ENCODE measurements at places on chromosomes 16 and 17. TPM values are rescaled to one million over a fixed set of nuclear protein-coding genes. Genes with fewer than 3 reads are reported as not detected.

GRCh38 chr17:78038748-78039288 lies 80.3 kb downstream of the TNRC6C start:
- peak; percentile 50 for ATAC-seq

DNA sequence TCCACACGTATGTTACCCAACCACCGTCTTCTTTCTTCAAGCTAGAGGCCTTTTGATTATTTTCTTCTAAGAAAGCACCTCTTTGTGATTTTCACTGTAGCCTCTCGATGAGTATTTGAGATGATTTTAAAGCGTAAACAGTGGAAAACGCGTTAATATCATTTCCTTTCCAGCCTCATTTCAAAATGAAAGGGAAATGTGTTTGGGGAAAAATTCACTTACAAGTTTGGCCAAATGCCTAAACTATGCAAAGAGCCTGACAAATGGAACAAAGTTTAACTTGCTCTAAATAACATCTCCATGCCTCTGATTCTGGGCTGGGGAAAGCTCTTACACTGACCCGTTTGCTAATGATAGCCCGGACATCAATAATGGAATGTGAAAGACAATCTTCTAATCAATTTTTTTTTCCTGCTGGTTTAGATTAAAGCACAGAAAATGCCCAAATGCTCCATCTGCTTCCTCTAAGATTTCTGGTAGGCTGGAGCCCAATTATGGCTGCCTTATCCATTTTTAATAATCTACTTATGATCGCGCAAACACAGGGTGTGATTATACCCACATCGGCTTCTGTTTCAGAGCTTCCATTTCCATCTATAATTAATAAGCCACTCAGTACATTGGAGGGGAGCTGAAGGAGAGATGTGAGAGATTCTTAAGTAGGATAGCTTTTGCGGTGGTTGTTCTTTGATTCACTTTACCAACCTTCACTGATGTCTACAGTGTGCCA lies 43.5 kb downstream of the HS3ST2 start:
- ATAC-seq, result no peak

DNA sequence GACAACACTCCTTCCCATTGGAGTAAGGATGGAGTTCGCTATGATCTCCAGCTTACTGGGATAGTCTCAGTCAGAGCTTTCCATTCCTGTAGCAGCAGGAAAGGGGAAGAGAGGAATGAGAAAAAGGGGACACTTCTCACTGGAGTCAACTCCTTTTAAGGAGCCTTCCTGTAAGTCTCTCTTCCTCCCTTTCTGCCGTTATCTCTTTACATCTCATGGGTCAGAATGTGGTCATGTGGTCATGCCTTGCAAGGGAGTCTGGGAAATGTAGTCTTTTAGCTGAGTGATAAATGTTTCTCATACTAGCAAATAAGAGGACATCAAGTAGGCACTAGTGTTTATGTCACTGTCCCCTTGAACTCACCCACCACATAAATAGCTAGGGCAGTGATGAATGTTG lies 227.3 kb downstream of the HAPSTR1 start:
- ATAC-seq, result no peak

- no peak for ATAC-seq
Measured at GRCh38 chr16:70611224-70611598, 35.1 kb upstream of the IL34 start.

GRCh38 chr16:778909-779527 lies 9.2 kb downstream of the RPUSD1 start:
- ATAC-seq, result no peak

GRCh38 chr16:35339337-35339736 lies 1879.9 kb downstream of the TP53TG3F start:
- no peak for ATAC-seq

DNA sequence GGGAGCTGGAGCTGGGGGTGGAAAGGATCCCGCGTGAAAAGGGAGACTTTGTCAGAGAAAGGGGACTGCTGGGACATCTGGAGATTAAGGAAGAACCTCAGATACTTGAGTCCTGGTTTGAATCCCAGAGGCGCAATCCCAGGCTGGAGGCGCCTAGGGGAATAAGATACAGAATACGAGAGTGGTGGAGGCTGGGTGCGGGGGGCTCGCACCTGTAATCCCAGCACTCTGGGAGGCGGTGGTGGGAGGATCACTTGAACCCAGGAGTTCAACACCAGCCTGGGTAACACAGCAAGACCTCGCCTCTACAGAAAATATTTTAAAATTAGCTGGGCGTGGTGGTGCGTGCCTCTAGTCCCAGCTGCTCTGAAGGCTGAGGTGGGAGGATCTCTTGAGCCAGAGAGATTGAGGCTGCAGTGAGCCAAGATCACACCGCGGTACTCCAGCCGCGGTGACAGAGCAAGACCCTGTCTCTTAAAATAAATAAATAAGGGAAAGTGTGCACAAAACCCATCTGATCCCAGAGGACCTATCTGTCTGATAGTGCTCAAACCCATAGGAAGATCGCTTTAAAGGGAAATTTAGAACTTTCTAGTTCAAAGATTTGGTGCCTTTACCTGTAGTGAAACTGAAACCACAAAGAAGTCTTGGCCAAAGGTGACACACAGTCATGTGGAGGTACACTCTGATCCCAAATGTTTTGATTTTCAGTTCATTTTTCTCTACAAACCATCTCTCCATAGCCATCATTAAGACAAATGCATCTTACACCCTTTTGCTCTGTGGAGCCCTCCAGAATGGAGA lies 617 bp upstream of the SCRN2 start:
- ATAC-seq, result no peak

- no peak for ATAC-seq
Measured at GRCh38 chr16:11796227-11797165, 562 bp downstream of the ZC3H7A start.

DNA sequence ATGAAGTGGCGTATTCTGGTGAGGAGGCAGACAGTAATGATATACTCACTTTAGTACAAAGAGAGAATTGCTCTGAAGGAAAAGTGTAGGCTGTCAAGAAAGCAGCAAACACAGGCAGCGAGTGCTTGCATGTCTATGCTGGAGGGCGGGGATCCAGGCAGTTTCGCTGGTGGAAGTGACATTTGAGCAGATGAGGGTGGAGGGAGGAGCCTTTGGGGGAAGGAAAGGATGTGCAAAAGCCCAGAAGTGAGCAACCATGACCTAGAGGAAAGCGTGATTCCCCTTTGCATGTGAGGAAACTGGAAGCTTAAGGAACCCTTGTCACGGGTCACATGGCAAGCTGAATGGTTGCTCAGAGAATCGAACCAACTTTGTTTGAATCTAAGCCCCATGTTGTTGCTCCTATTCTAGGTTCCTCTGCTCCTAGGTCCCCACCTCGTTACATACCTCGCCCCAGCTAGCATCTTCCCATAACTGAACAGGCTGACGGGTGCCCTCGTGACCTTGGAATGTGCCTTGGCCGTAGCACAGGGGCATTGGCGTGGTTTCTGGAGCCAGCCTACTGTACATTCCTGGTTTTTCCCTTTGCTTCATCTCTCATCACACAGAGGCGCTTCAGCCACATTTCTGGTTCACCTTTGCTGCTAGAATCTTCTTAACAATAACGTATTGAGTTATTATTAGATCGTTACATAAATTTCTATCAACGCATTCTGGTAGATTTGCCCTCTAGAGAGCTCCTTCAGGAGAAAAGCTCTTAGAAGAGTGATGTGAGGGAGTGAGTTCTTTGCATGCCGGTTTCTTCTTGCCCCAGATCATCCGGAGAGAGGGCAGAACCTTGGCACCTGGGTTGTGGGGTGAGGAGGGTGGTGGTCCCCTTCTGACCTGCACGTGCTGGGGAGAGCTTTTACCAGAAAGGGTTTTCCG lies 191.8 kb downstream of the SNX29 start:
- ATAC-seq, result peak; percentile 42

DNA sequence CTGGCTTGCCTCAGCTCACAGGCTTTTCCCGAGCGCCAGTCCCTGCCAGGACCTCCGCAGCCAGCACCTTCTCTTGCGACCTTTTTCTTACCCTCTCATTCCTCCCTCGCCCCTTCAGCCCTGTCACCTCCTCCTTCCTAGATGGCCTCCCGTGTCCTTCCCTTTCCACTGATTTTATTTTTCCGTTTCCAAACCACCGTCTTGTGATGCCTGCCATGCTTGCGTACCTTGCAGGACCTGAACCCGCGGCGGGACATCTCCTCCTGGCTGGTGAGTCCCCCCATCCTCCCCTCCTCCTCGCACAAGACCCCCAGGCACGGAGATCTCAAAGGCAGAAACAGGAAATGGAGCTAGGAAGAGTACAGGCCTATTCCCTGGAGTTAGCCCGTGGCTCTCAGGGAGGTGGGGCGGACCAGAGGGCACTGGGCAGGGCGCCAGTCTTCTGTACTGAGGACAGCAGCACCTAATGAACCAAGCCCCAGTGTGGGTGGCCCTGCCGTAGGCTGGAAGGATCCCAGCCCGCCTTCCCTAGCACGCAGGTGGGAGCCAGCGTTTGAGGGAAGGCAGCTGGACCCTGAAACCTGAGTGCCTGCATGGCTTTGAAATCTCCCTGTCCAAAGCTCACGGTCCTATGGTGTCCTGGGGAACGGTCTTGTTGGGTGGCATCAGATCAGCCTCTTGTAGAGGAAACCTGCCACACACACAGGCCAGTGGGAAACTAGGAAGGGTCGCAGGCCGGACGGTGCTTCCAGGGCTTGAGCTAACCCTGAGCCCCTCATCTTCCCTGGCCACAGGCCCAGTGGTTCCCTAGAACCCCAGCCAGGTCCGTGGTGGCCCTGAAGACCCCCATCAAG lies 612 bp downstream of the CISD3 start:
- ATAC-seq, result peak; percentile 47

DNA sequence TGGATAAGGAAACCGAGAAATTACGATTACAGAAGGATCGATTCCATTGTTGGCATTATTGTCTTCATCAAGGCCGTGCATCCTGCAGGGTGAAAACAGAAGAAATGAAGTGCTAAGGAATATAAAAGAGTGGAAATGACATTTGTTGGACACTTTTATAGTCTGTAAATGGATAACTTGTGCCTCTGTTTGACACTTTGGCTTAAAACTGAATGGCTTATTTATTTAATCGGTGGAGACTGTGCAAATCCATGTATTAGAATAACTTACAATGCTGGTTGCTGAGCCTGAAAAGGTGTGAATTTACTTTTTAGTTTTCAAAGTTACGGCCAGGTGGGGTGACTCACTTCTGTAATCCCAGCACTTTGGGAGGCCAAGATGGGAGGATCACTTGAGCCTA lies 31.4 kb downstream of the ITGB3 start:
- ATAC-seq, result no peak

DNA sequence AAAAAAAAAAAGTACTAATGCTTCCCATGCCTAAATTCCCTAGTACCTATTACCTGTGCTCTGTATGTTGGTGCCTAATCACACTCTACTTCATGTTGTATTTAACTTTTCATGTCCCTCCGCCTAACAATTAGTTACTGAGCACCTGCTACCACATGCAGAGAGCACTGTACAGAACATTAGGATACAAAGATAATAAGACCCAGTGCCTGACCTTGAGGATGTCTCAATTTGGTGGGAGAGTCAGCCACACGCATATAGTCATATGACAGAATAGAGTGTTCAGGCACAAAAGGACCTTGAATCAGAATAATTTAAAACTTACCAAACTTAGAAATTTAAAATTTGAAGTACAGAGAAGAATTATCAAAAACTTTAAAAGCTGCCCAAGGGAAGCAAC lies 42.1 kb downstream of the USP31 start:
- ATAC-seq, result no peak

GRCh38 chr16:82995924-82996441 lies 369.2 kb downstream of the CDH13 start:
- ATAC-seq, result peak; percentile 54

GRCh38 chr16:75996491-75996890 lies 270.2 kb upstream of the CPHXL start:
- no peak for ATAC-seq

- ATAC-seq, result no peak
Measured at GRCh38 chr16:11780991-11781680, 15.9 kb downstream of the ZC3H7A start.

APOBR gene
- total RNA-seq, result 0.36 TPM

CRHR1 gene
- total RNA-seq, result 0.40 TPM

Data from esophagus mucosa (tissue), 1 donor.